ENCODE measurements at places on chromosomes 1 and 21. TPM values are rescaled to one million over a fixed set of nuclear protein-coding genes. Genes with fewer than 3 reads are reported as not detected.

IL20 gene
- not detected for polyA plus RNA-seq

E2F2 gene
- polyA plus RNA-seq: 0.50 TPM

TTC34 gene
- not detected for polyA plus RNA-seq

SFN gene
- not detected for polyA plus RNA-seq

TESK2 gene
- 0.50 TPM for polyA plus RNA-seq

LCE2A gene
- polyA plus RNA-seq: not detected

SPRR2E gene
- polyA plus RNA-seq: not detected
